ENCODE measurements at places on chromosomes 12 and 14.

- no peak for DNase-seq
Observed at GRCh38 chr14:20470603-20470901, 1.3 kb downstream of the PNP start.

GRCh38 chr14:43706900-43707299 lies 800.2 kb downstream of the FSCB start:
- DNase-seq, result no peak

DNA sequence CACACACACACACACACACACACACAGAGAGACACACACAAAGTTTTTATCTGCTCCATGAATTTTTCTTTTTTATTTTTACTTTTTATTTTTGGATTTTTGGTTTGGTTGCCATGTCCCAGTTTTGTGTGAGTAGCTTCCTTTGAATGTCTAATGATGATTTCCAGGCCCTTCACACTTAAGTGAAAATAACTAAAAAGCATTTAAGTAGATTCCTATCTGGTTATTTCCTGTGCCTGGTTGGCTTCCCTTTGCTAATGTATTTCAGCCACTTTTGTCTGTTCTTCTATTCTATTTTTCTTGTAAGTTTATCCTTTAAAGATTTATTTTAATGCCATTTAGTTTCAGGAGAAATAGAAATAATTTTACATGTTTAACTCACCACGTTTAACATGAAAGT lies 755.4 kb downstream of the SLC6A15 start:
- no peak for DNase-seq

- no peak for DNase-seq
Observed at GRCh38 chr12:54662026-54662425, 13.9 kb upstream of the DCD start.

DNA sequence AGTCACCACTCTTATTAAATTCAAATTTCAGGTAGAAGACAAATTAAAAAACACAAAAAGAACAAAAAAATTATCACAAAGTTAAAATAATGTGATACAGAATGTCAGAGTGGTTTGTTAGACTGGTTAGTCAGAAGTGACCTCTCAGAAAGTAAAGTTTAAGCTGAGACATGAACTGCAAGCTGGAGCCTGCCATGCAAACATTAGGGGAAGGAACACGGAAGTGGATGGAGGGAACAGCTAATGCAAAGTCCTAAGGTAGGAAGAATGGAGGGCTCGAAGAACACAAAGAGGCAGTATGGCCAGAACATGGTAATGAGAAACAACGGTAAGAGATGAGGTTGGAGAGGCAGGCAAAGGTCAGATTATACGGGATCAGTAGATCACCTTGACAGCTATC lies 41.7 kb downstream of the WDHD1 start:
- no peak for DNase-seq

- no peak for DNase-seq
Observed at GRCh38 chr14:92863286-92864080, 59.5 kb upstream of the CHGA start.

DNA sequence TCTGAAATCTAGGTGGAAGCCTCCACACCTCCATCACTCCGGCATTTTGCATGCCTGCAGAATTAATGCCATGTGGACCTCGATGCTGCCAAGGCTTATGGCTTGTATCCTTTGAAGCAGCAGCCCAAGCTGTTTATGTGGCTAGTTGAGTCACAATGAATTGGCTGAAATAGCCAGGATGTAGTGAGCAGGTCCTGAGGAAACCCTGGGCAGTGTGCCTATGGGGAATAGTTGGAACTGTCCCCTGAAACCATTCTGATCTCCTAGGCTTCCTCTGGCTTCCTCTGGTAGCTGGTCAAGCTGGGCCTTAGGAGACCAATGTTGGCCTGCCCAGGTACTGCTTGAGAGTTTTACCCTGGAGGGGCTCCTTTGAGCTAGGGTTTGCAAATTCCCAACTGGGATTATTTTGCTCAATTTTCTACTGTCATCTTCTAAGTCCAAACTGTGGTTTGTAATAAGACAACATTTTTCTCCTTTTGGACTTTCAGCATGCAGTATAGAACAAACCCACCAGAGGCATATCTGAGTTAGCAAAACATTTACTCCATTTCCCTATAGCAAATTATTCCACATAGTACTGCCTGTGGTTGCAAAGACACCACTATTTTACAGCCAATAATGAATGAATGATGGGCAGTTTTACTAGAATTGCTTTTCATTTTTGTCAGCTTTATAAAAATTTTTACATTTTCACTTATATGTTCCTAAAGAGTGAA lies 85.1 kb upstream of the AMIGO2 start:
- DNase-seq, result no peak

DNA sequence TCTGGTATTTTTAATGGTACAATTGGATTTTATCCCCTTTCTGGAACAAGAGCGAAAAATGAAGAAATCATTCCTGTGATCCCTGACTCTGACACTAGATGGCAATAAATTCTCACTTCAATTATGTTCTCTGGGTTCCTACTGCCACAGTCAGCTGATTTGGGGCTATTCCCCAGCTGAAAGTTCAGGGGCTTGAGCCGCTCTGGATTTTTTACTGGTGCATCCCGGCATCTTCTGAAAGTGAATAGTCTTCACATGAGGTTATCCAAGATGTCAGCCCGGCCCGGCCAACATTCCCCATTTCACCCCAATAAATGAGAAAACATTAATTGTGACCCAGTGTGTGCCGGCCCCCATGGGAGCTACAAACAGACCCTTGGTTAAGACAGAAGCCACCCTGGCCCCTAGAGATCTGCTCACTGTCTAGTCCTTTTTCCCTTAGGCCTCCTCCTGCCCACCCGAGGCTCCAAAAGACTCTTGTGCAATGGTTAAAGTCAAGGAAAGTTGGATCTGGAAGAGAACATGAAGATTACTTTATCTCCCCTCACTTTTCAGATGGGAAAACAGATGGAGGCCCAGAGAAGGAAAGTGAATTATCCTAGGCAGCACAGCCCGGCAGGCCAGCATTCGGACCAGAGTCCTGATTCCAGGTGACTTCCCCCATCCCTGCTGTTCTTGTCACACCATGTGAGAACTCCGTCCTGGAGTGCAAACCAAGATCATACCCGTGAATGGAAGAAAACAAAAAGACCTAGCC lies 20.8 kb downstream of the CKAP4 start:
- no peak for DNase-seq

- no peak for DNase-seq
Observed at GRCh38 chr12:2640281-2640680, 154.5 kb upstream of the FKBP4 start.
